NT2/D1 (cell line): ENCODE measurements at places on chromosomes 4 and X.

DNA sequence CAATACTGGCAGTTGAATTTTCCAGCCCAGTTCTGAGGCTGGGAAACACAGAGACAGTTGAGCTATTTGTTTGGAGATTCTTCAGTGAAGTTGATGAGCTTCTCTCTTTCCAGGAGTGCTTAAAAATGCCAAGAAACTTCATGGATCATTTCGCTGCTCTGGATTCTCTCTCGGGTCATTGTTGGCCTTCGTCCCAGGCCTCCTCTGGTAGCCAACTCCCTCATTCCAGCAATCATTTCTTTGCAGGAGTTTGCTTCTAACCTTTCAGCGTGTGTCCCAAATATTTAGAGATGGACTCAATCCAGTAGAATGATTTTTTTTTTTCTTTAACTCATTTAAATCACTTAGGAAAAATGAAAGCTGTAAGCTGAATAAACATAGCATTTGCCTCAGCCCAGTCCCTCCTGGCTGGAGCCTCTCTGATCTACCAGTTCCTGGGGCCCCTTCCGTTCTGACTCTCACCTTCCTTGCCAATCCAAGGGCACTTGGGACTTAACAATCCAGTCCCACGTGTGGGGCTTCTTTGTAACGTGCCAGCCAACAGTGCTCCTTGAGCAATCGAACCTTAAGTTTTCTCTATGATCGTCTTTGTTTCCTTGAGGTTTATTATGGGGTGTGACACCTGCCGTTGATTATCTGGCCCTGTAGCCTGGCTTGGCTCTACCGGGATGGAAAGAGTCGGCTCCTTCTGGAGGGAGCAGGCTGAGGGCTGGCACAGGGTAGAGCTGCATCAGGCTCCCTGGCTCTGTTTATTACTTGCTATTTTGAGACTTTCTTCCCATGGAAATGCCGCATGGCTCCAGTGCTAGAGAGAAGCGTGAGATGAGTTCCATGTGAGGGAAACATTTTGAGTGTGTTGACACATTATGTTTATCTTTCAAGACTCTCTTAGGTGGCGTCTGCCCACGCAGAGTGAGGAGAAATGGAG is 80.4 kb upstream of the GPC4 start:
- DNase-seq = no peak

- no peak for DNase-seq
These were observed 4.6 kb downstream of the MMAA start for GRCh38 chr4:145623831-145624230.

DNA sequence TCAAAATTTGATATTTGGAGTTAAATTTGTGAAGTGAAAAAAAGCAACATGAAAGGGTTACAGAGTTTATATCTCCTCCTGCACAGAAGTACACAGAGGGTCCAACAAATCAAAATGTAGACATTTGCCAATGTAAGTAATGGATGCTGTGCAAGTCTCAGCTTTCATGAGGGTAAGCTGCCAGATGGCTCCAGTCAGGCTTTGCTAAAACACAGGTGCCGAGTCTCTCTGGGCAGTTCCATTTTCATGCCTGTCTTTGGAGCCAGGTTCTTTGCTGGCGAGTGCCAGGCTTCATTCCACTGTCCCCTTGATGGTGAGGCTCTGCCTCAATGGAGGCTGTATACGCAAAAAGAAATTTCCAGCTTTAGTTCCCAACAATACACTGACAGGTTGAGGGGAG is 27.9 kb downstream of the SLC4A4 start:
- DNase-seq = no peak

DNA sequence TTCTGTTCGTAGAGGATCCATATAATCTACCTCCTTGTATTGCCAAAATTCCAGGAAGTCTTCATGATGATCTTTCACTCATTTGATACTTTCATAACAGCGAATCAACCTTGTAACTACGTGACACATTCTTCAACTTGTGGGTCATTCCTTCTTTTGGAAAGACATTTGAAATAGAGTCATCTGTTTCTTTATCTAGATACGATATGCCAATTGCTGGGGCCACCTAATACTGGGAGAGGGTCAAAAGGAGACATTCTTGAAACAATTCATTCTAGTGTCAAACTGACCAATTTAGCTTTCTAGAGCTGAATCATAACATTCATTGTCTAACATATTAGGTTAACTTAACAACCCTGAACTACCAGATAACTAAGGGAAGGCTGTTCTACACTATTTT is 62.9 kb upstream of the SMAD1 start:
- no peak for DNase-seq

DNA sequence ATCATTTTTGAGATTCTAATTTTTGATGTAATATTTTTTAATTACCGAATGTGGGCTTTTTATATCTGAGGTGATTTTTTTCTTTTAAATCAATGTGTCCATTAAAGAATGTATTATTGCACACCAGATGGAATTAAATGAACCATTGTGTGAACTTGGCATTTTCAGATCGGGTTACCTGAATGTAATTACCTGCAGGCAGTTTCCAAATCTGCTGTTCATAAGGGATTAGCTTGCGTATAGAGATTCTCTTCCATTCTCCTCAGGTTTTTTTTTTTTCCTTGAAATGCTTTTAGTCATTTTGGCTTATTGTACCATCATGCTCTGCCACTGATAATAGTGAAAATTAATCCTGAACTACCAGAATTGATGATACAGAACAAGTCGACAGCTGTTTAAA is 511.5 kb upstream of the ATOH1 start:
- no peak for DNase-seq

- DNase-seq = no peak
These were observed 7.8 kb upstream of the HERC3 start for GRCh38 chr4:88584471-88584900.

- no peak for DNase-seq
These were observed 5.3 kb upstream of the EBP start for GRCh38 chrX:48516285-48516684.

GRCh38 chr4:181536811-181537434 is 706.3 kb upstream of the TENM3 start:
- DNase-seq = no peak

GRCh38 chr4:7315935-7316334 is 118.8 kb downstream of the PSAPL1 start:
- DNase-seq = no peak

- no peak for DNase-seq
These were observed 31.2 kb upstream of the TSPAN5 start for GRCh38 chr4:98689507-98690174.

DNA sequence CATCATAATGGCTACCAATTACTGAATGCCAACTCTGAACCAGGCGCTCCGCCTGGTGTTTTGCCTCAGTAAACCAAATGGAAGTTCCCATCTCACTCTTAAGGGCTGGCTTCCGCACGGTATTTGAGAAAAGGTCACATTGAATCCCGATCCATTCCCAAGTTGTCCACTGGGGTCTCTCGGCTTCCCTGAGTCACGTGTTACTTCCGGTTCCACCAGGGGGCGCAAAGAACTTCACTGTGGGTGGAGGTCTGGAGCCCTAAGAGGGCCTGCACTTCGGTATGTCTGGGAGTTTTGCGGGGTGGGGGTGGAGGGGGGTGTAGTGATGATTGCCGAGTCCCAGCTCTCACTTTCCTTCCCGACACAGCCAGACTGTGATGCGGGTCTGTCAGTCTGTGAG is 13.4 kb upstream of the NHS start:
- DNase-seq = peak; percentile 54

DNA sequence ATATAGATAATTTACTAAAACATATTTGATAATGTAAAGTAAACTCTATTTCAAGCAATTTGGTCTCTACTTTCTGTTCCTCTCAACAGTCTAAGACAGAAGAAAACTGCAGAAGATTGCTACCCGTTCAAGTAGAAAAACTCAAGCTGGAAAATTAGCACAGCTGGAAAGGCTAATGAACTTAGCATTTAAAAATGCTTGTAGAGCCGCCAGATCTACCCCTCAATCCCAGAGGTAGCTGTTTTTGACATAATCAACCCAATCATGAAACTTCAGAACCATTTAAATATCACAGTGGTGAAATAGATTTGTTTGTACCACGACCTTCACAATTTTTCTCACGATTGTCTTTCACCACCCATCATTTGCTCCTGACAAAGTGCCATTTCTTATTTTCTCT is 479.5 kb downstream of the SPRY1 start:
- DNase-seq = no peak

DNA sequence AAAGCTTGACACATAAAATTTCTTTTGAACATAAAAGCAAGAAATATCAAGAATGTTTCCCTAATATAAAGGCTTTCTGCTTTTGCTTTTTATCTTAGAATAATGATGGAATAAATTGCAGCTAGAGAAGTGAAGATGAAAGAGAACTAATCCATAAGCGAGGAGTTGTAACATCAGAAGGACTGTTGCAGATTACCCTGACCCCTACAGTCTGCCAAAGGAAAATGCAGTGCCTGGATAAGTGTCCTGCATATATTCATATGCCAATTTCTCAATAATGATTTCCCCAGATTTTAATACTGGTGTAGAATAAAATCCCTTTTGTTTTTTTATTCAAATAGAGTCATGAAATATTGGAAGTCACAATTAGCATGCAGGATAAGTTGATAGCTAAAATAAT is 115.9 kb downstream of the MAGEC2 start:
- DNase-seq = no peak

- no peak for DNase-seq
These were observed 45.5 kb downstream of the GLRB start for GRCh38 chr4:157121401-157121800.

DNA sequence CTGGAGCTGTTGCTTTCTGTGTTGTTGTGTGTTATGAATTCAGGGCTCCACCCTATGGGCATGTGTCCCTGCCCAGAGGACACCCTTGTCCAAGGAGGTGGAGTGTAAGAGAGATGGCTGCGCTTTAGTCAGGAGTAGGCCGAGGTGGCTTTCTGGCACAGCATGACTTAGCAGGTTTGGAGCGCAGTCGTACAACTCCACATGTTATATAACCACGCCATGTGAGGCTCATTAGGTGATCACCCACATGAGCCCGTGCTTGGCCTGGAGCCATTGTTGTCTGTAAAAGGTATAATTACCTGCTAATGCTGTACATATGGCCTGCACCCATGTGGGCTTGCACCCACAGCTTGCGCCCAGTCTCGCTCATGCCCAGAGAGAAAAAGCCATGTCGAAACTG is 15.8 kb upstream of the ANAPC4 start:
- DNase-seq = no peak

- no peak for DNase-seq
These were observed 999.4 kb downstream of the GLUD2 start for GRCh38 chrX:122046815-122047214.

DNA sequence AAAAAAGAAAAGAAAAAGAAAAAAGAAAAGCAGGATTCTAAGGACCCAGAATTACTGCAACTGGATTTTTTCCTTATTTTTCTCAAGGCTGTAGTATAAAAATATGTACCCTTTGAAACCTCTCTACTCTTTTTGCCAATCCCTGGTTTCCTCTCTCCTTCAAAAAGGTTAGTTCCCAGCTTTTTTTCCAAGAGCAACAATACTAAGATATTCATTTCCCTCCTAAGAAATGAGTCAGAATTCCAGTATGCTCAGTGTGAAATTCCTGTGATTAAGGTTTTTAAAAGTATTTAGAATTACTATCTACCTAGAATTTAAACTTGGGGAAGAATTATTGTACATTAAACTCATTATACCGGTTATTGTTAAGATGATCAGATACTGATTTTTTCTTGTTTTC is 22.0 kb downstream of the SMIM14 start:
- DNase-seq = no peak

DNA sequence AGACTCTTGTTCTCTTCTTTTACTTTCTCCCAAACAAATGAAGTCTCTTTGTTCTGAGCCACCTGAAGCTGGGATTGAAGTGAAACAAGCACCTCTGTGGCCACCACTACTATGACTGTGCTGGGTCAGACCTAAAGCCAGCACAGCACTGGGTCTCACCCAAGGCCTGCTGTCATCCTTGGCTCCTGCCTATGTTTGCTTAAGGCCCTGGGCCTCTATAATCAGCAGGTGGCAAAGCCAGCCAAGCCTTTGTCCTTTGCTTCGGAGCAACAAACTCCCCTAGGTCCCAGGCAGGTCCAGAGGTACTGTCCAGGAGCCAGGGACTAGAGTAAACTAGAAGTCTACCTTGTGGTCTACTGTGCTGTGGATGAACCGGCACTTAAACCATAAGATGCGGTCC is 220.6 kb upstream of the ARSJ start:
- DNase-seq = no peak

GRCh38 chr4:100165809-100166208 is 24.5 kb downstream of the DDIT4L start:
- DNase-seq = no peak

DNA sequence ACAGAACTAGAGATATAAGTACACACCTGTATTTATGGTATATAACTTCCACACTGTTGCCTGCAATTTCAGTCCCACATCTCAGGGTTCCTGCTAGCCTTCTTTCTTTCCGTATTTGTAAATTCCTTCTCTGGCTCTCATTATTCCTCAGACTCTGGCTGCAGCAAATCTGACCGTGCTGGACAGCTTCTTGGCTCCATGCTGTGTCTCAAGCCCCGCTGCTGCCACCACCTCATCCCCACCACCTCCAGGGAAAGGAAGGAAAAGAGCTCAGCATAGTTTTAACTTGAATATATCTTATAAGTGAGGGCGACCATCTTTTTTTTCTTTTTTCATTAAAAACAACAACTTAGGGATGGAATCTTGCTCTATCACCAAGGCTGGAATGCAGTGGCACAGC is 155.6 kb upstream of the CXCL13 start:
- DNase-seq = no peak

GRCh38 chr4:96471956-96472867 is 632.3 kb downstream of the PDHA2 start:
- no peak for DNase-seq

DNA sequence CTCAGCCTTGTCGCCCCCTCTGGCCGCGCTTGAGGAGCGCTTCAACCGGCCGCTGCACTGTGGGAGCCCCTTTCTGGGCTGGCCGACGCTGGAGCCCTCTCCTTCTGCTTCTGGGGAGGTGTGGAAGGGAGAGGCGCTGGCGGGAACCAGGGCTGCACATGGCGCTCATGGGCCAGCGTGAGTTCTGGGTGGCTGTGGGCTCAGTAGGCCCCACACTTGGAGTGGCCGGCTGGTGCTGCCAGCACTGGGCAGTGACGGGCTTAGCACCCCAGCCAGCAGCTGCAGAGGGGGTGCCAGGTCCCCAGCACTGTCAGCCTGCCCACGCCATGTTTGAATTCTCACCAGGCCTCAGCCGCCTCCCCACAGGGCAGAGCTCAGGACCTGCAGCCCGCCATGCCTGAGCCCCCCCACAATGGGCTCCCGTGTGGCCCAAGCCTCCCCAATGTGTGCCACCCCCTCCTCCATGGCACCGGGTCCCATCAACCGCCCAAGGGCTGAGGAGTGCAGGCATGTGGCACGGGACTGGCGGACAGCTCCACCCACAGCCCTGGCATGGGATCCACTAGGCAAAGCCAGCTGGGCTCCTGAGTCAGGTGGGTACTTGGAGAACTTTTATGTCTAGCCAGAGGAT is 615.2 kb downstream of the TRIML1 start:
- no peak for DNase-seq

GRCh38 chr4:22384154-22384553 is 131.7 kb downstream of the ADGRA3 start:
- no peak for DNase-seq

- no peak for DNase-seq
These were observed 25.3 kb downstream of the ARSF start for GRCh38 chrX:3066555-3066954.

GRCh38 chr4:170729897-170730296 is 640.1 kb upstream of the AADAT start:
- DNase-seq = no peak
